Activated CD4-positive, CD25-positive, alpha-beta regulatory T cell treated with anti-CD3 and anti-CD28 coated beads, Interleukin-2, amount 50 U/mL, for 16 hours (primary cell): ENCODE measurements at places on chromosomes 6 and 20.

- no peak for DNase-seq
Measured at GRCh38 chr20:34124469-34125249, 12.6 kb upstream of the EIF2S2 start.

DNA sequence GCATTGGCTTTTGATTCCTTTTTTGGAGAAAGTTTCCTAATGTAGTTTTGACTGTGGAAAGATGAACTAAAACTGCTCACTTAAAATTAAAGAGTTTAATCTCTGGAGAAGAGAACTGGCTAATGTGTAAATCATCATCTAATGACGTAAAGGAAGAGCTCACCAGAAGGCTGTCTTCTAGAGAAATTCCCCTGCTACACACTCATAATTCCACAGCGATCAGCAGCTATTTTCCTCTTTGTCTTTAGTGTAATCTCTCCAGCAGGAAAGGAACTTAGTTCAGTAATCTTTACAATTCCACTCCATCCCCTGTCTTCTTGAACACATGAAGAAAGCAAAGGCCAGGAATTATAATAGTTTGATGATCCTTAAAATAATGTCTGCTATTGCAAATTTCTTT, 15.8 kb downstream of the SPTLC3 start:
- DNase-seq: no peak

DNA sequence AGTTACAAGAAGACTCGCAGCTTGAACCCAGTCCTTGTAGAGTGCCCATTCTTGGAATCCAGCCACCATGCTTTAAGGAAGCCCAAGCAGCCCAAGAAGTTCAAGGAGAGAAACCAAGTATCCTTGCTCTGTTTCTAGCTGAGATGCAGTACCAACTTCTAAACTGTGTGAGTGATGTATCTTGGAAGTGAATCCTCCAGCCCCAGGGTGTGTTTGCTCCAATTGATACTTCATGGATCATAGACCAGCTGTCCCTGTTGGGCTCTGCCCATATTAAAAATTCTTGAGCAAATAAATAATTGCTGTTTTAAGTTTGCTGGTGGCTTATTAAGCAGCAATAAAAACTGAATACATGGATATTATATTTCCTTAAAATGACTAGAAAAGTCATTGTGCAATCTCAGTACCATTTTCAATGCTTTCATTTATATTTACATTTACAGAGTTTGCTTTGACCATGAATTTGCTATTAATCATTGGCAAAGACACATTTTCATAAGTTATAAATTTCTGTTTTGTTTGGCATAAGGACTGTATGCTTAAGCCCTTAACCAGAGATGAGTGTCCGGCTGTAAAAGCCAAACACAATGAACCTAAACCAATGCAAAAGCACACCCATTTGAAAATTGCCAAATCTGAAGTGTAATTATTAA, 9.2 kb downstream of the SPTLC3 start:
- no peak for DNase-seq

GRCh38 chr6:44234101-44235025, 11.0 kb downstream of the SLC29A1 start:
- no peak for DNase-seq

DNA sequence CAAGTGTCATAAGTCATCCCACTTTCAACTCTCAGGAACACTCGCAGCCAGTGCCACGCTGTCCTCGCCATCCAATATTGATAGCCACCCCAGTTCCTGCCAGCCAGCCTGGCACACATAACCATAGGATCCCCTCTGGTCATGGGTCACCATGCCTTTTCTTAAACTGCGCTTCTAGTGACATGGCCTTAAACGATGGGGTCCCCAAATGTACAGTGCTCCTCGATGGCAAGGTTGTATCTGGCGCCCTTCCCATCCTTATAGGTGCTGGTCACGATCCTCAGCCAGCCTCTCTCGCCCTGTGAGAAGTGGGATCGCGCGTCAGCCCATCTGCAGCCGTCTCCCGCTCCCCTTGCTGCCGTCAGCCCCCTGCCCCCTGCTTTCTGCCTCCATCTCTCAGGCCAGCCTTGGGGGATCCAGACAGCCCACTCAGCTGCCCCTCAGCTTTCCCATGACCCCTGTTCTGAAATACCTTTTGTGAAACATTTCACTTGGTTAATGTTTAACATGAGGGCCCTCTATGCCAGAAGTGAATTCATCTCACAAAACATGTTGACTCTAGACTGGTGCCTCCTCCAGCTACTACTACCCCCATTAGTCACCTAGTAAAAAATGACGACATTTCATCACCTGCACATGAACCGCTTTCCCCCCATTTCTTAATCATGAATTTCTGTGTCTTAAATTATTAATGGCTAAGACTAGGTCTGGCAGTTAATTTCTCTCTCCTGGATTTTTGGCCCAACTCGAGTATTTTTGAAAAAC, 11.4 kb downstream of the CTSZ start:
- no peak for DNase-seq

DNA sequence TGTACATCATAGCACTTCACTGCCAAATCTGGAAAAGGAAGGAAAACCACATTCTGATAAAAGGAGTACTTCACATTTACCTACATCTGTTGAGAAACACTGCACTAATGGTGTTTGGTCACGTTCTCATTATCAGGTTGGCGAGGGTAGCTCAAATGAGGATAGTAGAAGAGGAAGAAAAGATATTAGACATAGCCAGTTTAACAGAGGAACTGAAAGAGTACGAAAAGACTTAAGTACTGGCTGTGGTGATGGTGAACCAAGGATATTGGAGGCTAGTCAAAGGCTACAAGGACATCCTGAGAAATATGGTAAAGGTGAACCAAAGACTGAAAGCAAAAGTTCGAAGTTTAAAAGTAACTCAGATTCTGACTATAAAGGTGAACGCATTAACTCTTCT, 32.0 kb upstream of the GJA10 start:
- no peak for DNase-seq

- no peak for DNase-seq
Measured at GRCh38 chr20:54477191-54477955, 2.0 kb downstream of the DOK5 start.

- DNase-seq: no peak
Measured at GRCh38 chr6:81816380-81816779, 63.9 kb upstream of the TENT5A start.

GRCh38 chr20:62244644-62245108, 6.4 kb downstream of the OSBPL2 start:
- DNase-seq: no peak

- DNase-seq: no peak
Measured at GRCh38 chr6:130929036-130929678, 102.0 kb downstream of the SMLR1 start.

- no peak for DNase-seq
Measured at GRCh38 chr6:17865243-17865642, 122.2 kb downstream of the KIF13A start.

DNA sequence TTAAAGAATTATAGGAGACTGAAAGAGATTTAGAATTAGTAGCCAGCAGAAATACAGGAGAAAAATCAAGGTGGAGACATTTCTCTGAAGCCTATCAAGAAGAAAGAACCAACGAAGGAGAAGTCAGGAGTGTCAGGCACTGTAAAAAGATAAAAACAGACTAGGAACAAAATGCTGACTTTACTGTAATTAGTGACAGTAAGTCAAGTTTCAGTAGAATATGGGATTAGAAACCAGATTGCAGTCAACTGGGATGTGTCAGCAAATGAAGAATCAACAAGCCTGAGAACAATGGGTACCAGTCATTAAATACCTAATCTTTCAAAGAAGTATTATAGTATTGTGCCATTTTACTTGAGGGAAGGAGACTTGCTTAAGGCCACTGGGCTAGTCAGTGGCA, 21.6 kb downstream of the CALHM6 start:
- DNase-seq: no peak

GRCh38 chr6:134602123-134602522, 284.2 kb upstream of the SGK1 start:
- DNase-seq: no peak

DNA sequence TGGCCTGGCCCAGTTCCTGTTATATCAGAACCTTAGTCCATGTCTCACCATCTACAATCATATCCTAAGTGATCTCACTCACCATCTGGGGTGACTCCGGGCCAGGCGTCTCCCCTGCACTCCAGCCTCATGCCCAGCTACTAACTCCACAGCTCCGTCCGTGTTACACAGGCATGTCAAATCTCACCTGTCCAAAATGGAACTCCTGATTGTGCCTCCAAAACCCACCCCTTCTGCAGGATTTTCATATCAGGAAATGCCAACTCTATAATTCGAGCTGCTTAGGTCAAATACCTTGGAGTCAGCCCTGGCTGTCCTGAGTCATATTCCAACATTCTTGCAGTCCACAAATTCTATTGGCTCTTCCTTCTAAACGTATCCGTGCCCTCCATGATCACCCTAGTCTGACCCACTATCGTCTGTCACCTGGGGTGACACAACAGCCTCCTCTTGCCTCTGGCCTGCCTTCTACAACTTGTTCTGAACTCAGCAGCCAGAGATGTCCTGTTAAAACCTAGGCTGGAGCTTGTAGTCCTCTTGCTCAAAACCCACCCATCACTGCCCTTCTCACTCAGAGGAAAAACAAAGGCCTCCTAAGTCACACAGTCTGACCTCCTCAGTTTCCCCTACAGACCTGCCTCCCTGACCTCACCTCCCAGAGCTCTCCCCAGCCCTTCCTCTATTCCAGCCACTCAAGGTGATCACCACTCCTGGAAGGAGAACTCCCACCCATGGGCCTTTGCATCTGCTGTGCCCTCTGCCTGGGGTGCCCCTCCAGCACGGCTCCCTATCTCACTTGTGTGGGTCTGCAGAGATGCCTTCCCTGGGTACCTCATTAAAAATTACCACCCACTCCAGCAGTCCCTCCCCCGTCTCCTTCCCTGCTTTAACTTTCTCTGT, 85.3 kb upstream of the SIRPA start:
- no peak for DNase-seq

- DNase-seq: no peak
Measured at GRCh38 chr20:17967521-17968365, 851 bp downstream of the SNX5 start.

DNA sequence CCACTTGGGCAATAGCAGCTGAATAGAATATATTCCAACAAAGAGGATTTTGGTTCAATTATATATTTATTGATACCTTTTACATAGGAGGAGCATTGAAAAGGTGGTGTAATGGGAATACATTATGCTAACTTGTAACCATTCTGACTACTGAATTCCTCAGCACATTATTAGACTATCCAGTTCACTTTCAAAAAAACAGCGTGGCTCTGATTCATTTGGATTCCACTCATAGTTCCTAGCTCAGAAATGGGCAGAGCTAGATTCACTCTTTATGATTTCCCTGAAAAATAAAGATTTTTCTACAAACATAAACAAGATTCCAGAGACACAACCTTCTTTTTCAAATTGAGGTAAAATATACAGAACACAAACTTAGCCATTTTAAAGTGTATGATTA, 9.2 kb upstream of the TRERF1 start:
- DNase-seq: no peak

DNA sequence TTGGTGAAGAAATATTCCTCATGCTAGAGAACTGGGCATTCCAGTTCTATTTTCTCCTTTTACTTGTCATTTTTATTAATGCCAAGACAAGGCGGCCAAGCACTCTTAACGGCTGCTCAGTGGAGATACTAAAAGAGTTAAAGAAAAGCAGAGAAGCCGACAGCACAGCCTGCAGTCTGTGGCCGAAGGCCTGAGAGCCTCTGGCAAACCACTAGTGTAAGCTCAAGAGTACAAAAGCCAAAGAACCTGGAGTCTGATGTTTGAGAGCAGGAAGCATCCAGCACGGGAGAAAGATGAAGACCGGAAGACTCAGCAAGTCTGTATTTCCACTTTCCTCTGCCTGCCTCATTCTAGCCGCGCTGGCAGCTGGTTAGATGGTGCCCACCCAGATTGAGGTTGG, 167.1 kb upstream of the FUT9 start:
- no peak for DNase-seq

DNA sequence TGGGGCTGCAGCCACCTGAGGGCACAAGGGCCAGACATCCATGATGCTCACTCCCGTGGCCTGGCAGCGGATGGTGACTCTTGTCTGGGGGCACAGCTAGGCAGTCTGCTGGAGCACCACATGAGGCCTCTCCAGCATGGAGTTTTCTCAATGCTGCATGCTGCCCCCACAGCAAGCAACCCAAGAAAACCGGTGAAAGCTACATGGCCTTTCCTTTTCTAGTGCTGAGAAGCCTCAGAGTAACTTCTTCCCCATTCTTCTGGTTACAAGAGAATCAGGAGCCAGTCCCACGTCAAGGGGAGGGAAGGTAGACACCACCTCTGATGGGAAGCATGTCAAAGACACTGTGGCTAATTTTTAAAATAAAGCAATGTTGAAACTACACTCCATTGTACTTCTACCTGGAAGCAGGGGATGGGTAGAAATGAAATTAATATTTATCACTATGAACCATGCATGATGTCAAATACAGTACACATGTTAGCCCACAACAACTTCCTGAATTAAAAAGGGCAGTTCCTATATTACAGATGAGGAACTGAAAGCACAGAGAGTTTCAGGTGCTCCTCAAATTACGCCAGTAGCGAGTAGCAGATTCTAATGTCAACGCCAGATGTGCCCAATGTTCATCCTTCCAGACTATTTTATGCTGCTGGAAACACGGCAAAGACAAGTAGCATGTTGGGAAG, 101.5 kb downstream of the LAMP5 start:
- no peak for DNase-seq

- no peak for DNase-seq
Measured at GRCh38 chr20:25654487-25654886, 30.7 kb upstream of the NANP start.

DNA sequence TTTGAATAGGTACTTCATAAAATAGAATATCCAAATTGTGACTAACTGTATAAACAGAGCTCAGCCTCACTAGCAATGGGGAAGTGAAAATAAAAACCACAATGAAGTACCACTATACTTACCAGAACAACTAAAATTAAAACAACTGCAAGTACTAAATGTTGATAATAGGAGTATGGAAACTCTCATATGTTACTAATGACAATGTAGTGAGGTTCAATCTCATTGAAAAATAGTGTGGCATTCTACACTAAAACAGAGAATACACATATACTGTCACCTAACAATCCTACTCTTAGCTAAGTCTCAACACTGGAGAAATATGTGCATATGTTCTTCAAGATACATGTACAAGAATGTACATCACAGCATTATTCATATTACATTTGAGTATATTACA, 132.0 kb upstream of the CARMIL1 start:
- DNase-seq: no peak

GRCh38 chr20:38834868-38835267, 29.4 kb downstream of the PPP1R16B start:
- no peak for DNase-seq

GRCh38 chr6:91482498-91482897, 895.6 kb upstream of the MAP3K7 start:
- no peak for DNase-seq

DNA sequence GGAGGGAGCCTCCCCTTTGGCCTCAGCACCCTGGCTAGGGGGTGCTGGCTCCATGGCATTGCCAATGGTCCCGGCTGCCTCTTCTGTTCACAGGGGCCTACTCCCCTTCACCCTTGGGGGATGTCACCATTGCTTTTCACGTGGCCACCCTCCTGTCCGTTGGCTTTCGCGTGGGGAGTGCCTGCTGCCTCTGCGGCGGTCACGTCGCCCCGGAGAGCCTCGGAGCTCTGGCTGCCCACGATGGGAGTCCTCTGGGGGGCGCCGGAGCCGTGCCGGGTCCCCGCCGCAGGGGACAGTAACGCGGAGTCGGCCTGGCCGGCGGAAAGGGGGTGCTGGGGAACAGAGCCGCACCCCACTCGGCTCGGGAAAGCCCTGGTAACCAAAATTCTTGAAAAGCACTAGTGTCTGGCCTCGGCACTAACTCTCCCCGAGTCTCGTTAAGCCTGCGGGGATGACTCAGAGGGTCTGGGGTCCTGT, 661 bp upstream of the HEBP2 start:
- no peak for DNase-seq

- no peak for DNase-seq
Measured at GRCh38 chr6:1285956-1286355, 25.9 kb upstream of the FOXQ1 start.
